ENCODE measurements at places on chromosomes 3 and 15. TPM values are rescaled to one million over a fixed set of nuclear protein-coding genes. Genes with fewer than 3 reads are reported as not detected.

- DNase-seq, result no peak
Observed at GRCh38 chr3:196274585-196274984, 12.9 kb downstream of the PCYT1A start.

- no peak for DNase-seq
Observed at GRCh38 chr15:34684351-34684750, 70.4 kb downstream of the GJD2 start.

DNA sequence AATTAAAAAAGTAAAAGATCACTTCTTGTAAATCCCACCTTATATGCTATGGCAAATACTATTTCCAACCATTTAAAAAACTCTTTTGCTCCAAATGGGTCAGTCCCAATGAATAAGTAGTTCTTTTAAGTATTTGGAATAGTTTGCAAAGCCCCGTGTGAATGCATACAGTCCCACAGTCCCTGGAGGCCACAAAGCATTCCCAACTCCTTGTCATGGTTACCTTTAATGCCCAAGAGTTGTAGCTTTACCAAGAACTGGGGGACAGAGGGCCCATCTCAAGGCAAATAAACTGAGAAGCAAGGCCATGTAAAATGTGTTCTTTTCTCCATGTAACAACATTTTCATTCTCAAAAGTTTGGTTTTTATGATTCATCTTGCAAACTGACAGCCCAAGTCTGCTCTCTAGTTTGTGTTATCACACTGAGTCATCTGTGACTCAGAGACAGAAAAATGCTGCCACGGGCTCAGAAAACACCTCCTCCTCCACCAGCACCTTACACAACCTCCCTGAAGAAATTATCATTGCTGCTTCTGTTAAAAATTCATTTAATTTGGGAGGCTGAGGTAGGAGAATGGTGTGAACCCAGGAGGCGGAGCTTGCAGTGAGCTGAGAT lies 336.2 kb downstream of the ERC2 start:
- DNase-seq, result no peak

- no peak for DNase-seq
Observed at GRCh38 chr3:100427699-100428098, 26.4 kb downstream of the LNP1 start.

DNA sequence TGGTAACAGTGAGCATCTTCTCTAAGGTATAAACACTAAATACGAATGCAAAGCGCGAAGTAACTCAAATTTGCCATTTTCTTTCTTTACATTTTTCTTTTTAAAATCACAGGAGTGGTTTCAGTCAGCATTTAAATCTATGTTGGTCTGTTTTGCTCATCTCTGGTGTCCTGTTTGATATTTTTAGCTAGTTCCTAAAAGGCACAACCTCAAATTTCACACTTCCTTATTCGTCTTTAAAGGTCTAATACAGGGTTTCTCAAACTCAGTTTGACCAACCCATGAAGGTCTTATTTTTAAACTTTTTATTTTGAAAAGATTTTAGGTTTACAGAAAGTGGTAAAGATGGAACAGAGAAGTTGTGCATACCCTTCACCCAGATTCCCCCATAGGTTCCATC lies 201.1 kb downstream of the MAGI1 start:
- no peak for DNase-seq

- no peak for DNase-seq
Observed at GRCh38 chr3:77040926-77041722, 1.2 kb downstream of the ROBO2 start.

TTLL13 gene
- polyA plus RNA-seq, result 0.72 TPM

ADAMTSL3 gene
- 4.7 TPM for polyA plus RNA-seq

CFAP100 gene
- polyA plus RNA-seq, result not detected

SGO1 gene
- polyA plus RNA-seq, result not detected

RARRES1 gene
- 25.5 TPM for polyA plus RNA-seq

FES gene
- 17.6 TPM for polyA plus RNA-seq

Data from right cardiac atrium (tissue), 5 donors.